ENCODE measurements at places on chromosomes 11 and 22. TPM values are rescaled to one million over a fixed set of nuclear protein-coding genes. Genes with fewer than 3 reads are reported as not detected.

GRCh38 chr11:17260020-17260419 lies 16.5 kb upstream of the NUCB2 start:
- peaks cover 2% of the 10 kb centered on the region for H3K4me1 ChIP-seq
- H3K36me3 ChIP-seq, result no peaks in the 10 kb centered on the region
- no peak overlapping the region for H3K27ac ChIP-seq
- H3K4me3 ChIP-seq, result no peak overlapping the region
- H3K27me3 ChIP-seq, result no peaks in the 10 kb centered on the region

- peaks cover 12% of the 10 kb centered on the region for H3K4me1 ChIP-seq
- H3K4me3 ChIP-seq, result no peak overlapping the region
- no peak for DNase-seq
- no peak overlapping the region for H3K27ac ChIP-seq
These were observed 118.0 kb downstream of the SIK3 start for GRCh38 chr11:116980136-116980793.

DNA sequence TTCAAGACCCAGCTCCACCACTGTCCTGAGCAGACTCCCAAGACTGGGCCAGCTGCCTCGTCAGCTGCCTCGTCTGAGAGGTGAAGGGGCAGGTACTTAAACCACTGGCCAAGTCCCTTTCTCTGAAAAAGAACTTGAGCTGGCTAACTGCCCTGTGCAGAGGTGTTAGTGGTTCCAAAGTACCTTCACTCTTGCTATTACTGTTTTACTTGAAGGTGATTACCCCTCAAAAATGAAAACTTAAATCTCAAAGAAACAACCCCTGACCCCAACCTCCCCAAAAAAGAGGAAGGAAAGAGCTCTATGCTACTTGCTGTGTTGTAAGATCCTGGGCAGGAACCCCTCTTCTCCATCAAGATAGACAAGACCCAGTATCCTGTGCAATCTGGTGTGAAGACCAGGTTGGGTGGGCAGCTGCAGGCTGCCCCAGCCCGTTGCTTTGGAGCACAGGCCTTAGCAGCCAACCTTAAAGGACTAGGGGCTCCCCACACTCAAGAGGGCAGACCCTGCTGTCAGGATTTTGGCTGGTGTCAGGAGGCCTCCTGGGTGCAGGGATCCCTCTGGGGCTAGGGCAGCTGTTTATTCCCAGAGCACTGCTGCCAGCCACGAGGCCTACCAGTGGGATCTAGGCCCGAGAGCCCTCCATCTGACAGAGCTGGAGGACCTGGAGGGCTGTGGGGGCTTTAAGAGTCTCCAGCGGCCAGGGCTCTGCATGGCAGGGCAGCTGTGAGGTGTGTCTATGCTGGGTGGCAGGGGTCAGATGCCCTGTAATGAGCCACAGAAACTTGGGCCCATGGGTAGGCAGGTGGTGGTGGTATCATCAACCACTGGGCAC lies 13.0 kb downstream of the GUCD1 start:
- no peak overlapping the region for H3K27ac ChIP-seq
- no peaks in the 10 kb centered on the region for H3K4me1 ChIP-seq
- no peak for DNase-seq
- no peak overlapping the region for H3K4me3 ChIP-seq
- peaks cover 17% of the 10 kb centered on the region for H3K36me3 ChIP-seq
- no peaks in the 10 kb centered on the region for H3K27me3 ChIP-seq

Gene NELL1
- 2.6 TPM for total RNA-seq

GRCh38 chr11:72812967-72813739 lies 1.1 kb upstream of the ATG16L2 start:
- peaks cover 31% of the 10 kb centered on the region for H3K4me1 ChIP-seq
- H3K27me3 ChIP-seq, result no peaks in the 10 kb centered on the region
- no peak for DNase-seq
- H3K27ac ChIP-seq, result peak overlapping the region; percentile 97

GRCh38 chr22:48804811-48805301 lies 1022.8 kb downstream of the BRD1 start:
- peaks cover 2% of the 10 kb centered on the region for H3K27me3 ChIP-seq
- H3K4me3 ChIP-seq, result no peak overlapping the region
- no peaks in the 10 kb centered on the region for H3K4me1 ChIP-seq
- no peak overlapping the region for H3K27ac ChIP-seq

Gene OR51F2
- not detected for total RNA-seq

DNA sequence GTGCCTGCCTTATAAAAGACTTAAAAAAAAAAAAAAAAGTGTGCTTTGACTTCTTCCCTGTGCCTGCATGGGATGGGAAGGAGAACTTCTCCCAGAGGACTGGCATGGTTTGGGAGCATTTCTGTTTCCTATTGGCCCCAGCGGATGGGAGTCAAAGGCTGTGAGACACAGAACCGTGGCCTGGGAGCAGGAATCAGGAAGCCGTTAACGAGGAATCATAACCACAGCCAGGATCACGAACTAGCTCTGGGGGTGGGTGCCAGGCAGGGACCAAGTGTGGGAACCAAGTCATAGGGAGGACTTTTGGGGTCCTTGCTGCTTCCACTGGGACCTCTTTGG lies 526 bp downstream of the C1QTNF6 start:
- H3K36me3 ChIP-seq, result peaks cover 13% of the 10 kb centered on the region
- DNase-seq, result no peak
- peaks cover 47% of the 10 kb centered on the region for H3K4me1 ChIP-seq
- H3K27me3 ChIP-seq, result no peaks in the 10 kb centered on the region
- peak overlapping the region; percentile 89 for H3K27ac ChIP-seq
- peak overlapping the region; percentile 78 for H3K4me3 ChIP-seq

DNA sequence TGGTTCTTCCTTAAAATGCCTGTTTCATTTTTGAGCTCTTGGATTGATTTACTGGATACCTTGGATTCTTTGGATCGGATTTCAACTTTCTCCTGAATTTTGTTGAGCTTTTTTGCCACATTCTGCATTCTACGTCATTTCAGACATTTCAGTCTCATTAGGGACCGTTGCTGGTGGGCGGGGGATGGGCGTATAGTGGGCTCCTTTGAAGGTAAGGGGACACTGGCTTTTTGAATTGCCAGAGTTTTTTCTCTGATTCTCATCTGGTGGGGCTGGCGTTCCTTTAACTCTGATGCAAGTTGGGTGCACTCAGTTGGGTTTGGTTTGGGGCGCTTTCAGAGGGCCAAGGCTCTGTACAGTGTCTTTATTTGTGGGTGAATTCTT lies 216.5 kb downstream of the DYNC2H1 start:
- no peaks in the 10 kb centered on the region for H3K27me3 ChIP-seq
- H3K36me3 ChIP-seq, result peaks cover 22% of the 10 kb centered on the region
- H3K4me1 ChIP-seq, result peaks cover 4% of the 10 kb centered on the region
- H3K27ac ChIP-seq, result no peak overlapping the region

DNA sequence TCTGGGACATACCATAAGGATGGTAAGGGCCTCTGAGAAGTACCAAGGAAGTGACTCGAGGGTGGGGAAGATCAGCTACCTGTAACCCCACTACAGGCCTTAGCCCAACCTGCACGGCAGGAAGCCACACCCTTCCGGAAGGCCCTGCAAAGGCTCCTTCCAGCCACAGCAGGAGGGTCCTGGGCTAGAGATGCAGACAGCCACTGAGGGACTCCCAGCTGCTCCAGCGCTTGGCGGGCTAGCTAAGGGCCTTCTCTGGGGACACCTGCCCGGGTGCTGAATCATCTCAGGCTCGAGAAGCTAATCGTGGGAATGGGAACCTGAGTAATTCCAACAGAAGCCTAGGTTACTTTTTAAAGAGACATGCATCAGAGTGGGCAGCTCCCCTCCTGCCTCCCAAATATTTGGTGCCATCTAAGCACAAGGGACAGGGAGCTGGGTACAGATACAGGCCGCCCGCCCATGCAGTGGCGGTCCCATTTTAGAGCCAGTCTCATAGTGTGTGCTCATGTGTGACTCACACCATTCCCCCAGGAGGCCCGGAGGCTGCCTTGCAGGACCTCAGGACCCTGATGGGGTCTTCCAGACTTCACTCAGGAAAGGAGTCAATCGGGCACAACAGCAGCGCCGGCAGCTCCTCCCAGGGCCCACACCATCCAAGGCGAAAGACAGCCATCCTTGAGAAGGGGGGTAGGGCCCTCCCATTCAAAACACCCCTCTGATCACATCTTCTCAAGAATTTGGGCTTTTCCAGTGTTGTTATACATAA lies 8.0 kb downstream of the MYH9 start:
- H3K4me1 ChIP-seq, result peaks cover 16% of the 10 kb centered on the region
- no peak for DNase-seq
- H3K27ac ChIP-seq, result no peak overlapping the region
- no peaks in the 10 kb centered on the region for H3K27me3 ChIP-seq
- peaks cover 15% of the 10 kb centered on the region for H3K36me3 ChIP-seq
- no peak overlapping the region for H3K4me3 ChIP-seq

Gene CLTCL1
- total RNA-seq, result 4.4 TPM

Gene USP35
- total RNA-seq, result 13.4 TPM

DNA sequence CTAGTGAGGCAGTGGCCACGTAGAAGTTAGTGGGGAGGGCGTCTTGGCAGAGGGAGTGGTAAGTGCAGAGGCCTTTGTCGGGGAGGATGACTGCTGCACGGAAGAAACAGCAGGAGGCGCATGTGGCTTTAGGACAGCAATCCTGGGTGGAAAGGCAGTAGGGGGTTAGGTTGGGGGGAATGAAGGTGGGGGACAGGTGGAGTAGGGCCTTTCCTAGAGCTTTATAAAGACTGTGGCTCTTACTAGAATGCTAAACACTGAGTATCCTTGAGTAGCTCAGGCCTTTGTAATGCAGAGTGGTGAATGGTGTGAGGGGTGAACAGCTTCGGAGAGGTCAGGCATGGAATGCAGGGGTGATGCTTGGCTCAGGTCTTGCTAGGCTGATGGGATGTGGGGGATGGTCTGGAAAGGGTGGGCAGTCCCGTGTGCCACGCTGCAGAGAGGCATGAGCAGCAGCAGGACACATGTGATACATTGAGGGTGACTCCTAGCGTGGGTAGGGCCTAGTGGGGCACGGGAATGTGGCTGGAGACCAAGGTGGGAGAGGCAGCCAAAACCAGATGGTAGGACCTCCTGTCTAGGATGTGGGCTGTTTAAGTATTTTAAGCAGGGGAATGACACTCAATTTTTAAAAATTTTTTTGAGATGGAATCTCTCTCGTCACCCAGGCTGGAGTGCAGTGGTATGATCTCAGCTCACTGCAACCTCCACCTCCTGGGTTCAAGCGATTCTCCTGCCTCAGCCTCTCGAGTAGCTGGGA lies 19.2 kb downstream of the AP2A2 start:
- no peaks in the 10 kb centered on the region for H3K27me3 ChIP-seq
- peaks cover 32% of the 10 kb centered on the region for H3K4me1 ChIP-seq
- peaks cover 22% of the 10 kb centered on the region for H3K36me3 ChIP-seq

Gene BTBD10
- total RNA-seq, result 22.6 TPM

DNA sequence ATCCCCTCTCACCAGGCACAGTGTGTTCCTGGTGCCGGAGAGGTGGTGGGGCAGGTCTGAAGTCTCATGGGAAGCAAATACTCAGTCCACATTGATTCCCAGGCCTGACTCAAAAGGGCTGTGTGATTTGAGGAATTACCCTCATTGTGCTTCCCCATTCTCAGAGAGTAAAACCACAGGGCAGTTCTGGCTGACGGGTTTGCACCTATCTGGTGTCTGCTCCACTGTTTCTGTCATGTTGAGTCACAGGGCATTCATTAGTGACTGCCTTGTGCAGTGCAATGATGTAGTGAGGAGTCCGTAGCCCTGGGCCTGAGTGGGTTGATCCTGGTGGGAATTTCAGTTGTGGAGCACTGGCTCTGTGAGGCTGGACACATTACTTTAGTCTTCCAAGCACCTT lies 85.2 kb upstream of the ARHGAP20 start:
- no peak for DNase-seq
- no peak overlapping the region for H3K27ac ChIP-seq
- no peaks in the 10 kb centered on the region for H3K36me3 ChIP-seq
- no peaks in the 10 kb centered on the region for H3K4me1 ChIP-seq
- H3K27me3 ChIP-seq, result no peaks in the 10 kb centered on the region

GRCh38 chr11:119505861-119506260 lies 82.9 kb upstream of the THY1 start:
- H3K27me3 ChIP-seq, result peaks cover 41% of the 10 kb centered on the region
- H3K27ac ChIP-seq, result no peak overlapping the region
- no peak overlapping the region for H3K4me3 ChIP-seq
- DNase-seq, result no peak
- H3K36me3 ChIP-seq, result no peaks in the 10 kb centered on the region
- H3K4me1 ChIP-seq, result no peaks in the 10 kb centered on the region

- H3K4me1 ChIP-seq, result peaks cover 26% of the 10 kb centered on the region
- no peak overlapping the region for H3K27ac ChIP-seq
- peaks cover 6% of the 10 kb centered on the region for H3K36me3 ChIP-seq
- no peak for DNase-seq
- H3K4me3 ChIP-seq, result no peak overlapping the region
These were observed 9.4 kb upstream of the IGF2 start for GRCh38 chr11:2148595-2148994.
